ENCODE measurements at places on chromosomes 1 and 21.

DNA sequence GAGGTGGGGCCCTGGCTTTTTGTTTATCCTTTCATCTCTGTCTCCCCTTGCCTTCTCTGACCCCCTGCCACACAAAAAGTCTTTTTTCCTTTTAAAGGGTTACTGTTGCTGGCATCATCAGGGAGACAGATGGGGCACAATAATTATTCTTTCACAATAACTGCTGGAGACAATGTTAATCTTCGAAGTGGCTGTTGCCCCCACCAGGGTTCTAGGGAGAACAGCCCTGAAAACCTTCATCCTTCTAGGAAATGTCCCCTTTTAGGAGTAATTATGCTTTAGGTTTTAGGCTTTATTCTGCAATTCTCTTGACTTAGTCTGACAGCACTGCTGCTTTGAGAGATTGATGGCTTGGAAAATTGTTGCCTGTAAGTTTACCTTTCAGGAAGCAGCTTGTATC is 150.0 kb downstream of the NOS1AP start:
- no peak for DNase-seq

GRCh38 chr1:185788386-185788785 is 54.2 kb downstream of the HMCN1 start:
- DNase-seq = no peak

GRCh38 chr21:46399129-46399528 is 59.6 kb upstream of the DIP2A start:
- no peak for DNase-seq

DNA sequence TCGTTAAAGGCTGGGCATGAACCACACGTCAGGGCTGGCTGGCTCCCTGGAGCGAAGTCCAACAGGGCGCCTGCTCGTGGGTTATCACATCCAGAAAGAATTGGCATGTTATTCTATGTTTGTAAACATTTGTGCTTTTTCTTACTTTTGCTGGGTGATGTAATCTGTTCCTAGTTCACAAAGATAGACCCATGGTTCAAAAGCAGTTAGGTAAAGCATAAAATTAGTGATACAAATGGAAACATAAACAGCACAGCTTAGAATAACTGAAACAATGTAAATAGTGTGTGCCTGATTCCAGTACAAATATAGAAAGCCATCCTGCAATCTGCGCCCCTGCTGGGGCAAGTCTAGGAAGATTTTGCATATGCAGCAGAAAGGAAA is 184.0 kb upstream of the C1orf174 start:
- no peak for DNase-seq

GRCh38 chr1:164695956-164696665 is 137.1 kb downstream of the PBX1 start:
- DNase-seq = no peak

- DNase-seq = no peak
These were observed 401 bp downstream of the ITLN1 start for GRCh38 chr1:160884579-160884978.
